CD4-positive, alpha-beta memory T cell (primary cell): ENCODE measurements at places on chromosomes 16 and 17. TPM values are rescaled to one million over a fixed set of nuclear protein-coding genes. Genes with fewer than 3 reads are reported as not detected.

DNA sequence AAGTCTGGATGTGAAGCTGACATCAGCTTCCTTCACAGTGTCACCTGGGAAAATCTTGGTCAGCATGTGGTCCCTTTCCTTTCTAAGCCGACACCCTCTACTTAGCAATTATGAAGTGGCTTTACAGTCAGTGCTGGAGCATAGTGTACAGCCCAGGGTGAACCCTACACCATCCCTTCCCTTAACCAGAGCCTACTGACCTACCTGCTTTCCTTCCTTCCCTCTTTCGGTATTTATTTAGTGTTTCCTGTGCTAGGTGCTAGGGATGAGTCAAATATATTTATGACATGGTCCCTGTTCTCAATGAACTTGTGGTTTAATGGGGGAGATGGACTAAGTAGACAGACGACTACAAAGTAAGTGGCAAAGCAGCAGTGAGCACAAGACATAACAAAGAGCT lies 77.5 kb downstream of the CDK5R1 start:
- peaks cover under 1% of the 10 kb centered on the region for H3K4me1 ChIP-seq
- no peak for DNase-seq
- no peaks in the 10 kb centered on the region for H3K36me3 ChIP-seq
- no peak overlapping the region for H3K4me3 ChIP-seq
- no peak overlapping the region for H3K27ac ChIP-seq

DNA sequence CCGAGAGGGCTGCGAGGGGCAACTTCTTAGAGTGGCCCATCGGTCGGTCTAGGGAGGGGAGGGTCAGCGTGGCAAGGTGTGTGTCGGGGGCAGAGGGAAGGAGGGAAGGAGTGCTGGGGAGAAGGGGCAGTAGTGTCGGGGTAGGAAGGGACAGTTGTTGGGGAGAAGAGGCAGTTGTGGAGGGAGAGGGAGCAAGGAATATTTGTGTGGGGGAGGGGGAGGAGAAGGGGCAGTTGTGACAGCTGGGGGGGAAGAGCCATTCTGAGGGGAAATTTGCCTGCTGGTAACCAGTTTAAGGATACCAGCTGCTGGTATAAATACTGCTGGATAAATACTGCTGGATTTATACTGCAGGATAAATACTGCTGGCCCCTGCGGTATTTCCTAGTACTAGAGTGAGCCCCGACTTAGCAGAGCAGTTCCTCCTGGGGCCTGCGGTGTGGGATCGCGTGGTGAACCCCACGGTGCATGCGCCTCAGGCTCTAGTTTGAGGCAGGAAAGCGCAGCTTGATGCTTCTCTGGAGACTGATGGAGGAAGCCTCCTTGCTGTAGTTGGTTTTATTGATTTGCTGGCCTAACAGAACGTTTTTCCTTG lies 309 bp downstream of the DNAH2 start:
- no peak overlapping the region for H3K27ac ChIP-seq
- peaks cover 21% of the 10 kb centered on the region for H3K4me1 ChIP-seq
- no peaks in the 10 kb centered on the region for H3K36me3 ChIP-seq
- peak overlapping the region; percentile 41 for H3K4me3 ChIP-seq

DNA sequence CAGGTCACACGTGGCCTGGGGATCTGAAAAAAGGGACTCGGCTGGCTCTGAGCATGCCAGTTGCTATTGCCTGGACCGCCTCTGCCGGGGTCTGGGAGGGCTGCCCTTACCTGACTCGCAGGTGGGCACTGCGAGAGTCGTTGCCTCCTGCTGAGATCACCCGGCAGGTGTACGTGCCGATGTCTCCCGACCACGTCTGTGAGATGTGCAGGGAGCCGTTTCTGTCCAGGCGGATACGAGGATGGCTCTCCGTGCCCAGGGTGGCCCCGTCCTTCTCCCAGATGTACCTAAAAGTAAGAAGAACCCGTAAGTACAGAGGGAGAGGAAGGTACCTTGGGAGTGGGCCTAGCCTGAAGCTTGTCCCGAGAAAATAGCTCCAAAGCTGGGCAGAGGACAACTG lies 112.0 kb upstream of the CDC42EP4 start:
- H3K36me3 ChIP-seq, result no peaks in the 10 kb centered on the region
- no peaks in the 10 kb centered on the region for H3K4me1 ChIP-seq
- no peak overlapping the region for H3K27ac ChIP-seq
- no peaks in the 10 kb centered on the region for H3K27me3 ChIP-seq
- H3K4me3 ChIP-seq, result no peak overlapping the region

GRCh38 chr17:78125138-78125913 lies 3.2 kb downstream of the TMC6 start:
- H3K4me1 ChIP-seq, result peaks cover 83% of the 10 kb centered on the region
- peak overlapping the region; percentile 97 for H3K4me3 ChIP-seq
- DNase-seq, result peak; percentile 41
- H3K27me3 ChIP-seq, result no peaks in the 10 kb centered on the region

DNA sequence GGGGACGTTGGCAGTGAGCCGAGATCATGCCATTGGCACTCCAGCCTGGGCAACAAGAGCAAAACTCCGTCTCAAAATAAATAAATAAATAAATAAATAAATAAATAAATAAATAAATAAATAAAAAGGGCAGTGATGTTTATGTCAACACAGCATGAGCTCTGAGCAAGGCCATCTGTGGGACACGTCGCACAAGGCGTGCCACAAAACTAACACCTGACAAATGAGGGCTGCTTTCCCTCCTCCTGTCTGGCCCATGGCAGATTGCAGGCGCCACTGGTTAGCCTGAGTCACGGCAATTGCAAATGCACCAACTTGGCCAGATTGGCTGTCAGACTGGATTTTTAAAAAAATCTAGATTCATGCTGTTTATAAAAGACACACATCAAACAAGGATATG lies 25.9 kb upstream of the SPNS3 start:
- H3K27ac ChIP-seq, result no peak overlapping the region
- no peaks in the 10 kb centered on the region for H3K27me3 ChIP-seq
- no peaks in the 10 kb centered on the region for H3K36me3 ChIP-seq
- H3K4me1 ChIP-seq, result peaks cover 1% of the 10 kb centered on the region
- H3K4me3 ChIP-seq, result no peak overlapping the region
- DNase-seq, result no peak

GRCh38 chr16:51508490-51509212 lies 357.6 kb upstream of the SALL1 start:
- H3K27me3 ChIP-seq, result no peaks in the 10 kb centered on the region
- DNase-seq, result no peak
- H3K4me1 ChIP-seq, result no peaks in the 10 kb centered on the region
- no peaks in the 10 kb centered on the region for H3K36me3 ChIP-seq

DNA sequence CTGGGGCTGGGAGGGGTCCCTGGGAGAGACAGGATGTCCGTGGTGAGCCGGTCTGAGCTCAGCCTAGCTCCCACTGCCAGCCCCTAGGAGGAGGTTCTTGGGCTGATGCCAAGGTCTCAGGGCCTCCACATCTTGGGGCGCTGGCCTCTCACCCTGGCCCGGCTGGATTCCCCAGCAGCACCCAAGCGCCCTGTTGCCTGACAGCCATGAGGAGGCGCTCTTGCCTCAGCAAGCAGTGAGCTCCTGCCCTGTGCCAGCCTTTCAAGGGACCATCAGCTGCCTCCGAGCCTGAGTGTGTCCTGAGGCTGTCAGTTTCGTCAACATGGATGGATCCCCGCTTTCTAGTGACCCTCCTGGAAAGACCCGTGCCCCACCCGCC lies 234.9 kb upstream of the CIBAR2 start:
- H3K36me3 ChIP-seq, result no peaks in the 10 kb centered on the region
- no peak overlapping the region for H3K27ac ChIP-seq
- H3K4me3 ChIP-seq, result no peak overlapping the region
- no peak for DNase-seq

DNA sequence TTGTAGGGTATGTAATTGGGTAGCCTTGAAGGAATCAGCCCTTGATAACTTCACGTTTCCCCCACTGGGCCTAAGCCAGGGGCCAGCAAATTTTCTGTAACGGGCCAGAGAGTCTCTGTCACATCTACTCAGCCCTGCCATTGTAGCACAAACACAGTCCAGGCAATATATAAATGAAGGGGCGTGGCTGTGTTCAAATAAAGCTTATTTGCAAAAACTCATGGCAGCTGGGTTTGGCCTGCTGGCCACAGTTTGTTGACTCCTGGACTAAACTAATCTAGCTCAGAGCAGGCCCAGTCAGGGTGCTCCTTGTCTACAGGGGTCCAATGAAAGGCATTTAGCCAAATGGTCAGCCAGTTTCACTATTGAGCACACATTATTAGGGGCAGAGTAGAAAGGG lies 141.6 kb downstream of the CCDC182 start:
- H3K27ac ChIP-seq, result peak overlapping the region; percentile 69
- DNase-seq, result no peak
- no peak overlapping the region for H3K4me3 ChIP-seq
- H3K4me1 ChIP-seq, result peaks cover 89% of the 10 kb centered on the region
- H3K27me3 ChIP-seq, result no peaks in the 10 kb centered on the region

The KCNJ18 gene
- total RNA-seq, result not detected
